Ascending aorta (tissue), 2 donors: ENCODE measurements at places on chromosomes 2 and 18. TPM values are rescaled to one million over a fixed set of nuclear protein-coding genes. Genes with fewer than 3 reads are reported as not detected.

DNA sequence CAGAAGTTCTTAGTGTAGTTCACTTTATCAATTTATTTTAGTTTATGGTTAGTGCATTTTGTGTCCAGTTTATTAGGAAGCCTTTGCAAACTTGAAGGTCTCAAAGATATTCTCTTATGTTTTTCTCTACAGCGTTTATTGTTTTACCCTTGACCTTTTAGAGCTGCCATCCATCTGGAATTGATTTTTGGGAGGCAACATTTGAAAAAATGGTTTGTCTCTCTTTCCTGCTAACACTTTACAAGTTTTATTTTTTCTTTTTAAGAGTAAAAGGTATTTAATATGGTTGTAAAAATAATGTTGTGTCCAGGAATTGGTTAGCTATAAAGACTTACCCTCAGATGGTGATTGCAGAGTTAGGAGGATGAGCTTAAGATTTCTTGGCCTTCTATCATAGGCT lies 14.0 kb downstream of the GORASP2 start:
- no peaks in the 10 kb centered on the region for H3K27me3 ChIP-seq
- no peak overlapping the region for H3K4me3 ChIP-seq
- no peak overlapping the region for H3K27ac ChIP-seq
- H3K36me3 ChIP-seq, result no peaks in the 10 kb centered on the region
- peaks cover 2% of the 10 kb centered on the region for H3K4me1 ChIP-seq

DNA sequence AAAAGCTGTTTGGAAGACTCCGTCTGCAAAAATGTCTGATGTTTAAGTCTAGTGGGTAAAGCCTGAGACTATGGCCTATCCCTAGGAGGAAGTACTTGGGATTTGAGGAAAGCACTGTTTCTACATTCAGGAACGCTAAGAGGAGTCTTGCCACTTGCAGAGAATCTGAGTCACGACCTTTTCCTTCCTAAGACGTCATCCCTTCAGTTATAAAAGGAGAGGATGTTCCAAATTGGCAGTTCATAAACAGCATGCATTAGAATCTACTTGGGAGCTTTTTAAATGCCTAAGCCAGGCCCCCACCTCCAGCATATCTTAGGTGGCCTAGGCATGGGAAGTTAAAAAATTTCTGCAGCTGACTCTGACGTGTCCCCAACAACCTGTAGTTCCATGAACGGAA lies 125.9 kb downstream of the TTC32 start:
- no peak for DNase-seq
- H3K27ac ChIP-seq, result peak overlapping the region; percentile 45
- no peaks in the 10 kb centered on the region for H3K36me3 ChIP-seq
- H3K4me1 ChIP-seq, result peaks cover 7% of the 10 kb centered on the region
- H3K4me3 ChIP-seq, result no peak overlapping the region

CPLX4 gene
- not detected for total RNA-seq

ACMSD gene
- total RNA-seq, result not detected

CD8B2 gene
- total RNA-seq, result not detected

GRCh38 chr18:22267225-22267624 lies 97.8 kb downstream of the GATA6 start:
- no peaks in the 10 kb centered on the region for H3K4me1 ChIP-seq
- H3K27me3 ChIP-seq, result no peaks in the 10 kb centered on the region
- no peaks in the 10 kb centered on the region for H3K36me3 ChIP-seq
- no peak overlapping the region for H3K4me3 ChIP-seq
- DNase-seq, result no peak

DNA sequence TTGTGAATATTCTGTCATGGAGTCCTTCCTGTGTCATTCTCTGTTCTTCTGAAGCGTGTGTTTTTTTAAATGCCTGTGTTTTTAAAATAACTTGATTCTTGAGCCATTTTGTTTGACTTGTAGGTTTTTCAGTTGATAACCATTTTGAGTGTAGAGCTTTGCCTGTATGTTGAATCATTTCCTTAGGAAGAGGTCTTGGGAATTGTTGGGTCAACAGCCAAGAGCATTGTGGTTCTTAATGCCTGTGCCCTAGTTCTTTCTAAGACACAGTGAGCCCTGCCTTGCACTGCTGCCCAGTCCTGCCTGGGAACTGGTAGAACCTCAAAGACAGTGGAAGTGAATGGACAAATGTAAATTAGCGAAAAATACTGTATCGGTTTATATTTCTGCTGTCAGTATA lies 25.9 kb downstream of the RAB12 start:
- H3K27me3 ChIP-seq, result no peaks in the 10 kb centered on the region
- no peak for DNase-seq
- H3K4me1 ChIP-seq, result no peaks in the 10 kb centered on the region

DNA sequence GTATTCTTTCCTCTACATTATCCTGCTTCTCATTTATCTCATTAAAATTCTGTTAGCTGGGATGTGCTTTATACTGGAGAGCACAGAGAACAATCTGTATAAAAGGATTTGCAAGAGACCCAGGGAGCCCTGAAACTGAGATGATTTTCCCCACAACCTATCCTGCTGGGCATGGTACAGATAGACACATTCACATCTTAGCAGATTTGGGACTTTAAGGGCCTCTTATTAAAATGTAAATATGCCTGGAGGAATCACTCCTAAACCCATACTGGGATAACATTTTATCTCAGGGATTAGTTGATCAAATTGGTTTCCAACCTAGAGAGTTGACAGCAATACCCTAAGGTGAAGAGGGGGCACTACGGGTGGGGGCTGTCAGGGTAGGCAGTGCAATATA lies 45.5 kb downstream of the AOX1 start:
- peaks cover 11% of the 10 kb centered on the region for H3K36me3 ChIP-seq
- no peak overlapping the region for H3K27ac ChIP-seq
- no peaks in the 10 kb centered on the region for H3K27me3 ChIP-seq
- no peak for DNase-seq
- H3K4me3 ChIP-seq, result no peak overlapping the region
- no peaks in the 10 kb centered on the region for H3K4me1 ChIP-seq

ARHGAP15 gene
- 1.4 TPM for total RNA-seq

APLF gene
- total RNA-seq, result 2.8 TPM

DNA sequence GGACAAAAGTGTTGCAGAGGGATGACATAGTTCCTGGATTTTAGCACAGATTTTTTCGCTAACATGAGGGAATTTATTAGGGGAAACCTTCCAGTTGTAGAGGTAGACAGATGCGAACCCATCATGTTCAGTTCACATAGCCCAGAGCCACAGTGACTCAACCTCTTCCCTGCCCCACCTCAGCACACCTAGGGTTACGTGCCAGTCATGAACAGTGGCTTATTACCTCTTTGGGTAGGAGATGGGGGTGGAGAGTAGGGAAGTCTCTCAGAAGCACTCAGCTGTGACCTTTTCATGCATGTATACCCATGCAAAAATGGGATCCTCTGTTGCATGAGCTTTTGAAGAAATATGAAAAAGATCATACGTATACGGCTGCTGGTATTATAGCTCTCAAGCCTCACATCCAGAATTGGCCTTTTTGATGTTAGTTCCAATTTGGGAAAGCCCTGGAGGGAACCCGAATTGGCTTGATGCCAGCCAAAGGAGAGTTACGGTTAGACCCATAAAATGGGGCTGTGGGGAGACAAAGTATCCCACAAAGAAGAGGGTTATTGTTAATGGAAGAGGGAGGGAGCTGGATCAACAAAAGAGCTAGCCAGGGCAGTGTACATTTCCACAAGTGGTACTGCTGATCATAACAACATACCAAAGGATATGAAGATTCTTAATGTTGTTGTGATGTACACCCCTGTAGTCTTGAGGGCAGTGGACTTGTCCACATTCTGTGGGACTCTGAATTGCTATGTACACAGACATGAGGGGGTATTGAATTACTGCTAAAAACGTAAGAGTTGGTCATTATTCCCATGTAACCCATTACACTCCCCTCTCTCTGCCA lies 4.9 kb downstream of the TANC1 start:
- no peaks in the 10 kb centered on the region for H3K27me3 ChIP-seq
- no peaks in the 10 kb centered on the region for H3K36me3 ChIP-seq
- DNase-seq, result no peak
- no peak overlapping the region for H3K27ac ChIP-seq

CCDC141 gene
- total RNA-seq, result 2.0 TPM

- no peaks in the 10 kb centered on the region for H3K27me3 ChIP-seq
- no peak for DNase-seq
- no peak overlapping the region for H3K4me3 ChIP-seq
- H3K36me3 ChIP-seq, result no peaks in the 10 kb centered on the region
- no peak overlapping the region for H3K27ac ChIP-seq
These were observed 27.3 kb upstream of the GREB1 start for GRCh38 chr2:11506611-11506969.

- H3K27ac ChIP-seq, result peak overlapping the region; percentile 83
- no peaks in the 10 kb centered on the region for H3K36me3 ChIP-seq
- no peaks in the 10 kb centered on the region for H3K27me3 ChIP-seq
- peak overlapping the region; percentile 33 for H3K4me3 ChIP-seq
These were observed 7.5 kb downstream of the WDPCP start for GRCh38 chr2:63580651-63581297.

GPR17 gene
- total RNA-seq, result not detected

DNA sequence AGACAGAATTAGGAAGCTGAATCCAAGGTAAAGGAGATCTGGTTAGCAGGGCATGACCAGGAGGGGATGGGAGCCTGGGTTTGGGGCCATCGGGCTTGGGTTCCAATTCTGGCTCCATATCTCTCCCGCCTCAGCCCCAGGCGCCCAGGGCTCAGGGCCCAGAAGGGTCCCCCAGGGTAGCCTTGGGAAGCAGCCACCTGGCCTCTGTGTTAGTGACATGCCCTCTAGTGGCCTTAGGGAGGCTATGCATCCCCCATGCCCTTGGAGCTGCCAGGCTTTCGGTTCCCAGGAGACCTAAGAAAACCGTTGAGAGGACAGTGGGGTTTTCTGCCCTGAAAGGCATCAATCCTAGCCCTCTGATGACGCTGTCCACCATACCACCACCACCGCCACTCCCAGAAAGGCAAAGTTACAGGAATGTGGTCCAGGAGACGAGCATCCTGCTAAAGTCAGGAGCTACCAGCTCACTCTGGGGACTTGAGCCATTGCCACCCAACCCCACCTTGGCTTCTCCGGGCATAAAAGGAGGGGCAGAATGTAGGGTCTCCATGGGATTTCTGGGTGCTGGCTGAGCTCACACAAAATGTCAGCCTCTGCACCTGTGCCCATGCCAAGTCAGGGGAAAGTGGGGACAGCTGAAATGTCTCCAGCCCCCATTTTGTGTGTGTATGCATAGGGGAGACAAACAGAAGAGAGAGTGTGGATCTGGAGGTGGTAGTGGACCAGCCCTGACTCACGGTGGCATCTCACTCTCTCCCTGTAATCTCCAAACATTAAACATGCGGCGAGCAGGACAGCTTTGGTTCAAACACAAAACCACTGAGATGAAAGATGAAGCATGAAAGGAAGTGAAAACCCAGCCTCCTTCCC lies 56.5 kb downstream of the EMX1 start:
- no peaks in the 10 kb centered on the region for H3K4me1 ChIP-seq
- H3K36me3 ChIP-seq, result no peaks in the 10 kb centered on the region
- H3K27me3 ChIP-seq, result no peaks in the 10 kb centered on the region
- no peak overlapping the region for H3K4me3 ChIP-seq
- no peak overlapping the region for H3K27ac ChIP-seq

- DNase-seq, result no peak
- no peaks in the 10 kb centered on the region for H3K27me3 ChIP-seq
- no peak overlapping the region for H3K4me3 ChIP-seq
- H3K4me1 ChIP-seq, result no peaks in the 10 kb centered on the region
- no peaks in the 10 kb centered on the region for H3K36me3 ChIP-seq
These were observed 52.8 kb downstream of the MYO7B start for GRCh38 chr2:127588241-127588640.

DNA sequence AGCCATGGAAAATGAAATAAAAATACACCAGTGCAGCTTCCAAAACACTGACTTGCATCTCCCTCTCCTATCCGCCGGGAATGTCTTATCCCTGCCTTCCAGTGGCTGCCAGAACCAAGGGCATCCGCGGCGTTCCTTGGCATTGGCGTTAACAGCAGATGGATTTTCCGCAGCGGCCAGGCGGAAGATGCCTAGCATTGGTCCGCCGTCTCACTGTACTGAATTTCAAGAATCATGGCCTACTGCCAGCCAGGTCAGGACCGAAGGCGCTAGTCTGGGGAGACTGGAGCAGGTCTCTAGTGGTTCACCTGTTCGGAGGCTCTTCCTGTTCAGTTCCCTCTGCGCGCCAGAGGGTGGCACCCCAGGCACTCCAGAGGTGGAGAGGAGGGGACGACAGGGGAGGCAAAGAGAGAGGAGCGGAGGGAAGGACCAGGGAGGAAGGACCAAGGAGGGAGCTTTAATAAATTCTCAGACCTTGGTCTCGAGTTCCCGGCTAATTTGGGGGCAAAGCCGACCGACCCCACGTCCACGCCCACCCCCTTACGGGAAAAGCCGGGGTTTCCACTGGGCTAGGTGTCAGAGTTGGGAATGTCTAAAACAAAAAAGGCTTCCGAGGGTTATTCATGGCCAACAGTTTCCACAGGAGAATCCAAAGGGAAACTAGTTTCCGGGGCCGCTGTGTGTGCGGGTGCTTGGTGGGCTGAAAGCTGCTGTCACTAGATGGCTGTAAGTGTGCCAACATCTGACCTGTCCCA lies 3.7 kb upstream of the BCL2L11 start:
- H3K4me1 ChIP-seq, result no peaks in the 10 kb centered on the region
- no peaks in the 10 kb centered on the region for H3K36me3 ChIP-seq
- no peaks in the 10 kb centered on the region for H3K27me3 ChIP-seq
- no peak for DNase-seq
- peak overlapping the region; percentile 87 for H3K4me3 ChIP-seq

REG3A gene
- total RNA-seq, result not detected

GRCh38 chr2:75428060-75428459 lies 132.7 kb downstream of the EVA1A start:
- no peak for DNase-seq
- no peak overlapping the region for H3K27ac ChIP-seq
- H3K4me3 ChIP-seq, result no peak overlapping the region
- H3K4me1 ChIP-seq, result no peaks in the 10 kb centered on the region

TGFA gene
- 1.8 TPM for total RNA-seq

PSMA8 gene
- not detected for total RNA-seq

TNFAIP6 gene
- total RNA-seq, result 13.6 TPM

GRCh38 chr18:10074110-10074509 lies 160.3 kb downstream of the VAPA start:
- no peaks in the 10 kb centered on the region for H3K27me3 ChIP-seq
- no peaks in the 10 kb centered on the region for H3K4me1 ChIP-seq
- no peak for DNase-seq
- H3K27ac ChIP-seq, result no peak overlapping the region

DNA sequence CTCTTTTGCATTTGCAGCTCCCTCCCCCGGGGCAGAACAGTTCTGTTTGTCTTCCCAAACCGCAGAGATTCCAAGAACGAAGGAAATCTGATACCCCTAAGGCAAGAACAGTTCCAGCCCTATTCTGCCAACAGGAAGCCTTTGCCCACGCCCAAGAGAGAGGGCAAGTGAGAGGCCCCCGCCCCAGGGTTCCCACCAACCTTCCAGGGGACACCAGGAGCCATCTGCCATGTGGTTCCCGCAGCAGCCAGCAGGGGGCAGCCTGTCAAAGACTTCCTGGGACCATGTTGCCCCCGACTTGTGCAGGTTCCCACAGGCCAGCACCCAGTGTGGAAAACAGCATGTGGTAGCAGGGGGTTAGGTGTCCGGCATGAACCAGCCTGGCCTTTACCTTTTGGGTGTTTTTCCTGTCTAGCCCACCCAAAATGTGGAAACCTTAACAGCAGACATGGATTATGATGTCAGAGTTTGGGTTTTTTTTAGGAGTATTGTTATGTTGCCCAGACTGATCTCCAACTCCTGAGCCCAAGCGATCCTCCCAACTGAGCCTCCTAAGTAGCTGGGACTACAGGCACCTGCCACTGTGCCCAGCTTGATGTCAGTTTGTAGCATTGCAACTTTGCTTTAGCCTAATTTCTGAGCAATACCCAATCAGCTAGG lies 21.7 kb upstream of the EFHD1 start:
- DNase-seq, result peak; percentile 84
- H3K4me3 ChIP-seq, result no peak overlapping the region
- no peaks in the 10 kb centered on the region for H3K4me1 ChIP-seq
- H3K27ac ChIP-seq, result peak overlapping the region; percentile 27
- H3K36me3 ChIP-seq, result no peaks in the 10 kb centered on the region

ASIC4 gene
- not detected for total RNA-seq

VSNL1 gene
- not detected for total RNA-seq
